D721Med (cell line): ENCODE measurements at places on chromosomes 3 and 15.

DNA sequence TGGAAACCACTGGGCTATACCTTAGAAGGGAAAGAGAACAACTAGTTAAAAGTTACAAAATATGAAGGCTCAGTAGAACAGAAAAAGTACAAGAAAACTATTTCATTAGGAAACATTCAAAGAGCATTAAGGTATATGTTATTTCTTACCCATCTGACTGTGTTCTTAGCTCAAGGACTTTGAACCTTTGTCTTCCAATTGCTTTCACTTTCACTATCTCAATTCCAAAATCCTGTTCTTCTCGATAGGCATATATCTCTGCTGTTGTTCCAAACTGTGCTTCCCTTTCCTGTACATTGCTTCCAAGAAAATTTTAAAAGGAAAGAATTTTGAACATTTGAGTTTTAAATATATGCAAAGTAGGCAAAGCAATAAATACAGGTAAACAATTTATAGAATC, 6.9 kb downstream of the CRBN start:
- DNase-seq: no peak

GRCh38 chr3:3739330-3740060, 59.7 kb upstream of the LRRN1 start:
- no peak for DNase-seq

DNA sequence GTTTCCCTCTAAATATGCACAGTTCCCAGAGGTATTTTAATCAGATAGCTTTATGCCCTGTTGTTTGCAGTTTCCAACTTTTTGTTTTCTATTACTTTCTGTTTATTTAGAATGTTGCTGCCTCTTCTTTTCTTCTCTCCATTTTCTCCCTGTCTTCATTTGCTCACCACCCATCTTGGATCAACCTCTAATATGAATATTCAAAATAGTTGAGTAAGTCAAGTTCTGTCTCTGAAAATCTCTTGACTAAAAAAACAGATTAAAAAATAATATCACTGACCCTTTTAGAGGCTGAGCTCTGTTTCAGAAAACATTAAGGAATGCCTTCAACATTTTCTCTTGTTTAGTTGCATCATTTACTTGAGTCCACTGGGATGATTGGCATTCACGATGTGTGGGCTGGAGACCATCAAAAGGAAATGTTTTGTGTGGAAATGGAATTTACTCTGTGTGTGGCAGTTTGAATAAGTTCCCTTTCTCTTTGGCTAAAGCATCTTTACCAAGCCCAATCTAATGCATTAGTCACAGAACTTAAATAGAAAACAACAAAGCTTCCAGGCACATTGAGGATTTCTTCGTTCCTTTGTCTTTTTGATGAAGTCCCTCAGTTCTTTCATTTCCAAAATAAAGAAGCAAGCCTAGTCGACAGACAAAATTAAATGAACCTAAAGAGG, 633.9 kb upstream of the TGFBR2 start:
- DNase-seq: no peak

- DNase-seq: no peak
These were observed 755 bp downstream of the PDE8A start for GRCh38 chr15:84982301-84982920.

- no peak for DNase-seq
These were observed 51.0 kb upstream of the ATOSA start for GRCh38 chr15:52730173-52730572.

GRCh38 chr3:52404391-52404790, 40.5 kb downstream of the SEMA3G start:
- no peak for DNase-seq

DNA sequence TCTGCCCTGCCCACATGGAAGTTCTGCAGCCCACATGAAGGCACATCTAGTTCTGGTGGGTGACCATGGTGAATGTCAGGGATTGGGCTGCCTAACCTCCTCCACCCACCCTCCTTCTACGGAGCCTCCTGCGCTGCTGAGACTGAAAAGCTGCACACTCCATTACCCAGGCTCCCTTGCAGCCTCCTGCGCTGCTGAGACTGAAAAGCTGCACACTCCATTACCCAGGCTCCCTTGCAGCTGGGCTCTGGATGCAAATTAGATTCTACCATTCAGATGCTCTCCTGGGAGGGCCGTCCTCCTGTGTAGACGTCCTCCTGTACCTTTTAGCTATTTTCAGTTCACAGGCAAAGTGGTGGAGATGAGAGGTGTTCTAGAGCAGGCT, 32.1 kb downstream of the POMGNT2 start:
- DNase-seq: no peak

- DNase-seq: no peak
These were observed 688 bp downstream of the SETD5 start for GRCh38 chr3:9397906-9398699.

DNA sequence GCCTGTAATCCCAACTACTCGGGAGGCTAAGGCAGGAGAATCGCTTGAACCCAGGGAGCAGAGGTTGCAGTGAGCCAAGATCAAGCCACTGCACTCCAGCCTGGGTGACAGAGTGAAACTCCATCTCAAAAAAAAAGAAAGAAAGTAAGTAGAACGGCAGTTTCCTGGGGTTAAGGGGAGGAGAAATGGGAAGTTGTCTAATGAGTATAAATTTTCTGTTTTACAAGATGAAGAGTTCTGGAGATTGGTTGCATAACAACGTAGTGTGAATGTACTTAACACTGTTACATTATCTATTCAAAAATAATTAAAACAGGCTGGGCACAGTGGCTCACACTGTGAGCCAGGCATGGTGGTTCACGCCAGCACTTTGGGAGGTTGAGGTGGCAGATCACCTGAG, 45.4 kb downstream of the GRK7 start:
- no peak for DNase-seq

- DNase-seq: no peak
These were observed 577 bp downstream of the CHD2 start for GRCh38 chr15:92900731-92901071.

DNA sequence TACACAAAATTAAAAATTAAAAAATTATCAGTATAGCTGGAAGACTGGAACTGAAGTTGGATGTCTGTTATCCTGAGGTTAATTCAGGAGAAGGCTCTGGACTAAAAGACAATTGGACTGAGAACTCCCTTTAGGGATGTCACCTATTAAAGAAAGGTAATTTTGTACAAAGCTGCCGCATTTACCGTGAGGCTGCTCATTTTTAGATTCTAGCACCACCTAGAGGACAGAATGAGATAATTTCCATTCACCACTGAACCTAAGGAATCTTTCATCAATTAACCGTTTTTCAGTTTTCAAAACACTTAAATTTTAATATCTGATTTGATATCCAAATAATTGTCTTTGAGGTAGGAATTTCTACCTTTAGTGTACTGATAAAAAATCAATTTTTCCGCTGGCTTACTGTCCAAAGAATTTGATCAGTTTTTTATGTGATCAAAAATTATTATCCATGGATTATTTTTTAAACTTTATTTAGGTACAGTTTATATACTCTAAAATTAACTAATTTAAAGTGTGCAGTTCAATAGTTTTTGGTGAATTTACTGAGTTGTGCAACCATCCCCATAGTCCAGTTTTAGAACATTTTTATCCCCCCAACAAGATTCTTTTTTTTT, 106.7 kb upstream of the TNIK start:
- peak; percentile 21 for DNase-seq

DNA sequence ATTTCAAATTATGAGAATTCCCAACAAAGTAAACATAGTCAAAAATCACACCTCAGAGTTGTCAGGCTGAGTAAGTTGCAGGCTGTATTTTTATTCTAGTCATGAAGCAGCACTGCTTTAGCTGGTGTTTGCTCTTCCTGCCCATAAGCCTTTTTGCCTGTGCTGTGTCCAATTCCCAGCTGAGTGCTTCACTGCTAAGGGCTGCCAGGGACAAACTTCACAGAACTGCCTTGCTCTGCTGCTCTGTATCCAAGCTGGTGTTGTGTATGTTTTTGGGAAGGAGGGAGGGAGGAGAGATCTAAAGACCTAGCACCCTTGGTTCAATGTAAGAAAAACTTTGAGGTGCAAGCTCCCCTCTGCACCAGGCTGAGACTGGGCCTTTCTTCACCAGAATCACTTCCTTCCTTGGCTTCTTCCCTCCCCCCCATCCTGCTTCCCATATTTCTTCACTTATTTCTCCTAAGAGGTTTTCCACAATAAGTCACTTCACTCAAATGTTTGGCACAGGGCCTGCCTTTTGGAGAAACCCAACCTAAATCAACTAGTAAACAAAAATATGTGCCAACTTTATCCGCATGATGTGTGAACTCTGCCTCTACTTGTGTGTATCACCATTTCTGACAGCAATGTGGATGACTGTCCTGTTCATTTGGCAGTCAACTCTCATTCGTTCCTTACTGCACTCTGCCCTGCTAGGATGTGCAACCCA, 156.1 kb downstream of the TBL1XR1 start:
- DNase-seq: no peak

GRCh38 chr15:38196076-38196475, 56.6 kb upstream of the SPRED1 start:
- no peak for DNase-seq

- no peak for DNase-seq
These were observed 161.3 kb downstream of the EPHB1 start for GRCh38 chr3:134956395-134956794.

- DNase-seq: no peak
These were observed 70.5 kb upstream of the XCR1 start for GRCh38 chr3:46097691-46098241.

DNA sequence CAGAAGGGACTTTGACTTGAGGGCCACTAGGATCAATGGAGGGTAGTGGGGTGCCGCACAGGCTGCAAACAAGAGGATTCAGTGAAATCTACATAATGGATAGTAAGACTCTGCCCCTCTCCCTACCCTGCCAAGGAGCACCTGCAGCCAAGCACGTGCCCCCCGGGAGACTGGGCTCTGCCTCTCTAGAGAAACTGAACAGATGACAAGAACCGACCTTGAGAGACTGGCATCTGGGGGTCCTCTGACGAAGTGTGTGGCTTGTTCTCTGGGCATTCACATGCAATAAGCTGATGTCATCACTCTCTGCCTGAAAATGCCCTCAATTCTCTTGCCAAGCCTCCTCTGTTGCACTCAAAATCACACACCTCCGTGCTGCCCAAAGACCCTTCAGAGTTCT, 132.3 kb downstream of the FAM43A start:
- DNase-seq: no peak

- DNase-seq: no peak
These were observed 186.6 kb upstream of the NSMCE3 start for GRCh38 chr15:29456255-29456654.

DNA sequence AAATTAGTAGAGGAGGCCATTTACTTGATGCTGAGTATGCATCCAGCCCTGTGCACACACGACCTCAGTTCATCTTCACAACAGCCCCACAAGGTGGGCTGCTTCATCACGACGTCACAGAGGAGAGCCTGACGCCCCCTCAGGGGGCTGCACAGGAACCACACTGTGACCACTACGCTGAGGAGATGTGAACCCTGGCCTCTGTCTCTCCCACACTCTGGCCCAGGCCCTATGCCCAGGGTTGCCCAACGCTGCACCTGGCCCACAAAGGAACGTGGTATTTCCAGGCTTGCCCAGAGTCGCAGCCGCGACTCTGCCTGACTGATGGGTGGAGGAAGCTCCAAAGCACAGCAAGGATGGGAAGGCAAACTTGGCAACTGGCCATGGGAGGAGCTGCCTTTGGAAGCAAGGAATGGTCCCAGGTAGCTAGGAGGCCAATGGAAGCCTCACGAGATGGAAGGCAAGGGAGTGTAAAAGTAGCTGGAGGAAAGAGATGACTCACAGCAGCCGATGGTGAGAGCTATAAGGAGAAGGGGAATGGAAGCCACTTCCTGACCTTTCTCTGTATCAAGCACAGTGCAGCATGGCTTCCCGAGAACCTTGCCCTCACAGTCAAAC, 226.0 kb downstream of the KLF13 start:
- DNase-seq: no peak

DNA sequence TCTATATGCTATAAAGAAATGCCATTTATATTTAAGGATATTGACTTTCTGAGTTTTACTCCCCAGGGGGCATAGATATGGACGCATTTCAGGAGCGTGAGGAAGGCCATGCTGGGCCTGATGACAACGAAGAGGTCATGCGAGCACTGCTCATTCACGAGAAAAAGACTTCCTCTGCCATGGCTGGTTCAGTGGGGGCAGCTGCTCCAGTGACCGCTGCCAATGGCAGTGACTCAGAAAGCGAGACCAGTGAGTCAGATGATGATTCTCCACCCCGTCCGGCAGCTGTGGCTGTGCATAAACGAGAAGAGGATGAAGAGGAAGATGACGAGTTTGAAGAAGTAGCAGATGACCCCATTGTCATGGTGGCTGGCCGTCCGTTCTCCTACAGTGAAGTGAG, 38.4 kb downstream of the GTF2E1 start:
- no peak for DNase-seq

DNA sequence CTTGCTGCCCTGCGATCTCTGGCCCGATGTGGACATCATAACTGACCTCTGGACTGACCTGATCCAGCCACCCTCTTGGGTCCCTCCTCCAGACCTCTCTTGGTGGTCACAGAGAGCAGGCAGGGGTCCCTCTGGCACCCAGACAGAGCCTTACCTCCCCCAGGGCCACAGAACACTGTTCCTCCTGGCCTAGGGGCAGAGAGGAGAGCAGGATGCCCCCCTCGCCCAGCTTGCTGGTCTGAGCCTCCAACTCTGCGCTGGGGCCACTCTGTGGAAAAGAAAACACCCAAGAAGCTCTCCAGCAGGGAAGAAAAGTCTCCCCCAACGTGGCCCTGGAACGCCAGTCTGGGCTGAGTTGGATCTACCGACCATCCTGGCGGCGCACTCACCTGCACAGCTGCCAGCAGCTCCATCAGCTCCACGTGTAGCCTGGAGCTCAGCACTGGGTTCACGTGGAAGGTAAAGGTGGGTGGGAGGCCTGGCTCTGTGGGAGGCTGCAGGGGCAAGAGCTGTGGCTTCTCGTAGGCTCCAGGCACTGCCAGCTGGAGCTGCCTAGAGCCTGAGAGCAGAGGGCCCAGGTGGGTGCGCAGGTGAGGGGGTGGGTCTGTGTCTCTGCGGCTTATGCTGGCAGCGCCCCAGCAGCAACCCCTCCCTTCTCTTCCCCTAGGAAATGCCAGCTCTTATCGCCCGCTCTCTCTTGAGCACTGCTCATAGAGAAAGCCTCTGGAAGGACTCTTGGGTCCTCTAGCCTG, 6.0 kb downstream of the PLA2G4F start:
- no peak for DNase-seq

DNA sequence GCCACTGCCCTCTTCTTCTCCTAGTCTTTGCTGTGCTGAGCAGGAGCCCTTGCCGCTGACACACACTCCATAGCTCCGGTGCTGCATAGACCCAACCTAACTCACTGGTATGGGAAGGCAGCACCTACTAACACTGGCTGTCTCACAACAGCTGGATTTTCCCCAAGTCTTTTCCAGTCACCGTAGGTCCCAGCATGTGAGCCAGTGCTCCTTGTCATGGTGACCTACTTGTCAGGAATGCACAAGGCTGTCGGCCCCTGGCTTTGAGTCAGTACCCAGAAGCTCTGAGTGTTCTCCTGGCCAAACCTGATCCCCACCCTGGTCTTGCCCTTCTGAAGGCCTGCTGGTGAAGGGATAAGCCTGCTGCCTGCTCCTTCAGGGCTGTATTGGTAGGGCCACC, 25.7 kb downstream of the AMOTL2 start:
- no peak for DNase-seq

- no peak for DNase-seq
These were observed 13.4 kb upstream of the SCN10A start for GRCh38 chr3:38829404-38829803.

- DNase-seq: no peak
These were observed 316.7 kb downstream of the CLSTN2 start for GRCh38 chr3:140251678-140252077.

- DNase-seq: no peak
These were observed 17.4 kb downstream of the TFG start for GRCh38 chr3:100726706-100727105.

GRCh38 chr3:119643528-119643927, 16.9 kb downstream of the POPDC2 start:
- no peak for DNase-seq
